ENCODE measurements at places on chromosomes 12 and 14. TPM values are rescaled to one million over a fixed set of nuclear protein-coding genes. Genes with fewer than 3 reads are reported as not detected.

GRCh38 chr12:48420039-48420775, 52.2 kb upstream of the ANP32D start:
- DNase-seq: no peak

DNA sequence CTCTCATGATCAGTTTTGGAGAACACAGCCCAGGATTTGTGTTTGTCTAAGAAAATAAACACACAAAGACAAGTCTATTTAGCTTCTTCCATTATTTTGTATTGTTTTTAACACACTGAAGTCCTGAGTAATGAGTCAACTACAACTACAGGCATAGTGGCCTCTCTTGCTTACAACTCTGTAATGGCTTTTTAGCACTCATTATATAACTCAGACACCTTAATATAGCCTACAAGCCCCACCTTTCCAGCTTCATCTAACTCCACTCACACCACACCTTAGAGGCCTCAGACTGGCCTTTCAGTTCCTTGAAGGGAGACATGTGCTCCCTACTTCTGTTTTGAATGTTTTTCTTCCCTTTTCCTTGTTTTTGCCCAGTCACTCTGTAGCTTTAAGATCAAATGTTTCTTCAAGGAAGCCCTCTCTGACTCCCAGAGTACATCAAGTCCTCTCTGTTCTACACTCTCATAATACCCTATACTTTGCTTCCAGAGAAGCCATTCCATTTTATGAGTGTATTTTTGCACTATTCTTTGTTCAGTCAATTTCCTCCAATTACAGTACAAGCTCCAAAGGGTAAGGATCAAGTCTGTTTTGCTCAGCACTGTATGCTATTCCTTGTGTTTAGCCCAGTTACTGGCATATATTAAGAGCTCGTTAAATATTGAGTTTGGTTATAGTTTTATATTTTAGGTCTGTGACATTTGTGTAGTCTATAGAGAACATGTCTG, 233.6 kb upstream of the ARHGAP5 start:
- DNase-seq: no peak

GRCh38 chr12:39319180-39319579, 123.7 kb downstream of the KIF21A start:
- DNase-seq: no peak

Gene IFI27
- total RNA-seq: 312 TPM

DNA sequence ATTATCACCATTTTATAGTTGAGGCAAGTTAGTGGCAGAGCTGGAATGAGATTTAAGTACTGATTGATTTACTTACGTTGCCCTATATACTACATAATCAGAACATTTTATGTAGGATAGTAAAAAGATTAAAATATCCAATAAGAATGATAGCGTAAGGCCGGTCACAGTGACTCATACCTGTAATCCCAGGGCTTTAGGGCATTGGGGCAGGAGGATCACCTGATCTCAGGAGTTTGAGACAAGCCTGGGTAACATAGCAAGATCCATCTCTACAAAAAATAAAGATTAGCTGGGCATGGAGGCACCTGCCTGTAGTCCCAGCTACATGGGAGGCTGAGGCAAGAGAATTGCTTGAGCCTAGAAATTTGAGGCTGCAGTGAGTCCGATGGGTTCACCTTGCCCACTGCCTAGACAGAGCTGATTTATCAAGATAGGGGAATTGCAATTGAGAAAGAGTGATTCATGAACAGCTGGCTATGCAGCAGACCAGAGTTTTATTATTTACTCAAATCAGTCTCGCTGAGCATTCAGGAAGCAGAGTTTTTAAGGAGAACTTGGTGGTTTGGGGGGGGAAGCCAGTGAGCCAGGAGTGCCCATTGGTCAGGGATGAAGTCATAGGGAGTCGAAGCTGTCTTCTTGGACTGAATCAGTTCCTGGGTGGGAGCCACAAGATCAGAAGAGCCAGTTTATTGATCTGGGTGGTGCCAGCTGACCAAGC, 24.7 kb upstream of the SGPP1 start:
- DNase-seq: no peak

- no peak for DNase-seq
Observed at GRCh38 chr14:101736071-101736470, 25.4 kb upstream of the PPP2R5C start.

DNA sequence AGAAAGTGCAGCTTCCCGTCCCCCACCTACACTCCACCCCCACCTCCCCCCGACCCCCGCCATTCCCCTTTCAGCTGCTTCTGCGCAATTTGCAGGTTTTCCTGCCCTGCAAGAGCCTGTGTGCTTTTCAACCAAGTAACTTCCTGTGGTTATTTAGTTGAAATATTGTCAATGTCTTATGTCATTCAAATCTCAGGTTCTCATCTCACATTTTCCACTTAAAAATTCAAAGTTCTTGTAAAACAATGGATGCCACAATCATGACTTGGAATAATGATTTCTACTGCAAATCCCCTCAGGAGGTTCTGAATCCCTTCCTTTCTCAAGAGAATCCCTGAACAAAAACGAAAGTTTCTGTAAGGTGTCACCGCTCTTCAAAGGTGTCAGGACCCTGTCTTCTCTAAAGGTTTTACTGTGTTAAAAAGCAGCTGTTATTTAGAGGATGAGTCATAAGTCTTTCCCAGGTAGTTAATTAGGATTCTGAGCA, 31.6 kb downstream of the WBP11 start:
- DNase-seq: no peak

DNA sequence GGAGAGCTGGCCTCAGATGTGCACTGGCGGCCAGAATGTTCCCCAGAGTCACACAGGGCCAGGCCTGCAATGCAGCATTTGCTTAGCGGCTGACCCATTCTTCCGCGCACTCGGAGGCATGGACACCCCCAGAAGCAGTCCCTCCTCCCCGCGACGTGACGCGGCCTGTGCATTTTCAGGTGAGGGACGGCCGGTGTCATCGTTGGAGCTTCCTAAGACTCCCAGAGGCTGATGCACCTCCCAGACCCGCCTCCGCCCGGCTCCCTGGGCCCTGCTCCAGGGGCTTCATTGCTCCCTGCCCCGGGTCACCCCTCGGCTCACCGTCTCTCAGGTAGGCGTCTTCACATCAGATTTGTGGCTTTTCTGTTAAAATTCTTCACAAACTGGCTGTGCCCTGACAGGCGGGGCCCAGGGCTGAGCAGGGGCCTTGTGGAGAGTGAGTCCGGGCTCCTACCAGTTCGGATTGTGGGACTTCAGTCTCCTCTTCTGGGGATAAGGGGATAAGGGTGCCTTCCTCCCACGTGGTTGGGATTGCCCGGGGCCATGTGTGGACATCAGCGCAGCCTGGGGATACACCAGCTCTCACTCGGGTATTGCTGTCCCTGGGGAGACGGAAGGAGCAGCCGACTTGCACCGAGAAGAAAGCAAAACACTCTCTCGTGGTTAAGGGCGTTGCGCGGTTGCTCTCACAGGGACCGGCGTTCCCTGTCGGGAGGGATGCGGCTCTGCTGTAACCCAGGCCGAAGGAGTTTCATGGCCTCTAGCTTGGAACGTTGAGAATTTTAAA, 249.1 kb downstream of the ADGRD1 start:
- DNase-seq: peak; percentile 60

Gene RD3L
- total RNA-seq: not detected

GRCh38 chr14:76428611-76429010, 52.7 kb downstream of the ESRRB start:
- DNase-seq: no peak

Gene NPAS3
- 1.2 TPM for total RNA-seq

DNA sequence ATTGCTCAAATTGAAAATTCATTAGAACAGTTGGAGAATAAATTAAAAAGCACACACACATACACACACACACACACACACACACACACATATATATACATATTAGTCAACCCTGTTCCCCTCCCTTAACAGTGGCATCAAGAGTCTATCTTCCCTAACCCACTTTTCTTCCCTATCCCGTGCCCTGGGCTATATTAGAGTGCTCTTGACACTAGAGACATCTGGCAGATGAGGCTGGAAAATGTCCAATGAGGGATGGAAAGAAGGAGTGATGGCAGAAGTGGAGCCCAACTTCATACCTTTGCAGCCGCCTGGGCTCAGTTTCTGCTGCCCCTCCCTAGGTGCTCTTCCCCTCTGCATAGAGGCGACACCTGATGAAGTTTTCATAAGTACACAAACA, 172.4 kb upstream of the NUDT4 start:
- DNase-seq: no peak

DNA sequence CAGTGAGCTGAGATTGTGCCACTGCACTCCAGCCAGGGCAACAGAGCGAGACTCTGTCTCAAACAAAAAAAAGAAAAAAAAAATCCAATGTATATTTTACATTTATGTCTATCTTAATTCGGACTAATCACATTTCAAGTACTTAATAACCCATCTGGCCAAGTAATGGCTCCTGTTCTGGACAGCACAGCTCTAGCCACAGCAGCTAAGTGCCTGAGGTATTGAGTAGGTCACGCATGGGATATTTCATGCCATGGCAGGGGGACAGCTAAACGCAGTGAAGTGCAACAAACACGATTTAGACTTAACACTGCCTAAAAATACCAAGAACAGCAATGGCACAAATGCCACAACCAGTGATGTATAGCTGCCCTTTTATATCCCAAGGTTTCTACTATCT, 8.0 kb downstream of the BAZ1A start:
- no peak for DNase-seq

GRCh38 chr14:34699873-34700621, 14.3 kb downstream of the CFL2 start:
- no peak for DNase-seq

Gene NR2C1
- total RNA-seq: 37.0 TPM

Gene A2M
- total RNA-seq: 2,772 TPM

DNA sequence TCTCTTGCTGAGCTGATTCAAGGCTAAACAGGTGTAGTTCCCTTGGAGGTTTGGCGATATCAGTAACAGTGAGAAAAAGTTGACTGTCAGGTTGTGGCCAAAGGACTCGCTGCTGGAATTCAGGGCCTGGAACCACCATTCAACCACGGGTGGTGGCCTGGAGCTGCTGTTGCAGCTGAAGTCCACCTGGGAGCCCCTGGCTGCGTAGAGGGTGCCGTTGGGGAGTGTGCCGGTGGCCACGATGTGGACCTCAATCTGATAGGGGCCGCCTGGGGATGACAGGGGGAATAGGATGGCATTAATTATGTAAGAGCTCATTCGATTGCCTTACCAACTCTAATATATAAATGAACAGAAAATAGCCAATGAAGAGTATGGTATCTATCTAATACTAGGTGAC, 21.2 kb upstream of the WSB2 start:
- DNase-seq: no peak

DNA sequence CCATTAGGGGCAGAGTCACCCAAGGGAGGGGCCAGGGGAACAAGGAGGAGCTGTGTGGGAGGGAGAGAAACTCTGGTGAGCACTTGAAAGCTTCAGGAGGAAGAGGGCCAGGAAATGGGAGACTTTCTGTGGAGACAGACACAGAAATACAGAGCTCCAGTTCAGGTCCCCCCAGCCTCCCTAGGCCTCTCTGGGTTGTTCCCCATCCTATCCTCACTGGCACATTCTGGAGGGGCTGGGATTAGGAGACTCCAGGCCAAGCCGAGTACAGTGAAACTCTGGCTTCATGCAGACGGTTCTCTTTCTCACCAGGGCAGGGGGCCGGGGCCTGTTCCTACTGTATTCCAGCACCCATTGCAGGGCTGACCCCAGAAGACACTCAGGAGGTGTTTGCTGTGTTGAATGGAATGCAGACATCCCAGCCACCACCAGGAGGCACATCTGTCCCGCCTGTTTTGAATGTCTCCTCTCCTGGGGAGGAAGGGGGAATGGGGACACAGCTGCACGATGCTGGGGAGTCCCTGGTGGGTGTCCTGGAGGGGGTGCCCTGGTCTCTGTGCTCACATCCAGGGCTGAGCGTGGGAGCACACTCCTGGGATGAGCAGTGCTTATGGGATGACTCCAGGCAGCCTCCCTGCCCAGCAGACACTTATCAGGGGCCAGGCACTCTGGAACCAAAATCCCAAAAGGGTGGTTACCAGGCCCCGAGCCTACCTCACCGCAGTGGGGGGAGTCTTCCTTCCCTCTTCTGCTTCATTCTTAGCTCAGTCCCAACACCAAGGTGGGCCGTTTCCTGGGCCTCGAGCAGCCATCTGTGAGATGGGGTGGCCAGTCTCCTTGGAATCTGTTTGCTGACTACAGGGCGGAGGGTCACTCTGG, 5.5 kb upstream of the KRT84 start:
- peak; percentile 60 for DNase-seq

Gene GUCY2C
- total RNA-seq: not detected

DNA sequence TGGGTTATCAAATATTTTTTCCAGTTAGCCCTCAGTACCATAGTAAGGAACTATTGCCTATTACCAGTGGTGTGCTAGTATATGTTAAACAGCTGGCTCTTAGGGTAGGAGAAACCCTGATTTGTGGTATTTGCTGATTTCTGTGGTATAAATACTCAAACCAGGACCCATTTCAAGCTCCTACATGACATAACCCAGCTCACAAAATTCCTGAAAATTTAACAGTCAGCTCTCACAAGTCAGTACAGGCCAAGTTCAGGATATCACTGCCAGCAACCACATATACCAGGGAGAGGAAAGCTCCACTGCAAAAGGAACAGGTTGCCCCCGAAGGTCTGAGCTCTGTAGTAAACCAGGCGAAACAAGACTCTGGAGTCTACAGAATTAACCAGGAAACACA, 315.3 kb downstream of the NOVA1 start:
- no peak for DNase-seq

GRCh38 chr12:88579161-88579517, 1.1 kb downstream of the KITLG start:
- no peak for DNase-seq

Gene SERPINA10
- not detected for total RNA-seq

Gene IFNG
- total RNA-seq: not detected

- DNase-seq: peak; percentile 25
Observed at GRCh38 chr12:53616950-53617349, 9.2 kb downstream of the ATF7 start.

- DNase-seq: no peak
Observed at GRCh38 chr12:99157946-99158345, 489.6 kb upstream of the GARIN6 start.

Gene PA2G4
- 71.4 TPM for total RNA-seq

Gene TAS2R14
- 2.5 TPM for total RNA-seq

DNA sequence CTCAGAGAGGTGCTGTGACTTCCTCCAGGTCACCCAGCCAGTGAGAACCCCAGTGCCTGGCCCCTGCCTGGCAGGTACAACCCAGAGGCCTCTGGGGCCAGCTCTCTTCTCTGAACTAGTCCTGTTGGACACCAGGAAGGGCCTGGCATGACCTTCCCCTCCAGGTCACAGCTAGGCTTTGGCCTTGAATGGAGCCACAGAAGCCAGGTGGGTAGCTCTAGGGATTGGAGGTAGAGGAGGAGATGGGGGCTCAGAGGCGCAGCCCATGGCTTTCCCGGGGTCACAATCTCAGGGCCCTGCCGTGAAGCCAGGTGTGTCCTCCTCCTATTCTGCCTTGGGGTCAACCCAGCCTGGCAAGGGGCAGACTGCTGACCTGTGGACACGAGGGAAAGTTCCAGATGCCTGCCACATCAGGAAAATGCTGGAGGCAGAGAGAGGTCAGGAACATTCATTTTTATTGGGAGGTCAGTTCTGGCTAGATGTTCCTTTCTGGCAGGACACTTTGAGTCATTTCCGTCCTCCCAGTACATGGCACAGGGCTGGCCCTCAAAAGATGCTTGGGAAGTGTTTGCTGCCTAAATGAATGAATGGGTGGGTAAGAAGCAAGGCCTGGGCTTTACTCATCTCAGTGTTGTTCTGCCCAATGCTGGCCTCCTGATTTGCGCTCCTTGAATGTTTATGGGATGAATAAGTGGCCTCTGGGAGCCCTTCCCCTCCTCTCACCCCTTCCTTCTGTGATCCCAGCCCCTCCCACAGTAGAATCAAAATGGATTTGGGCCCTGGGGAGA, 25.4 kb downstream of the FAM222A start:
- peak; percentile 36 for DNase-seq

- DNase-seq: no peak
Observed at GRCh38 chr14:74683406-74683805, 29.5 kb downstream of the AREL1 start.

Gene TMTC2
- 37.9 TPM for total RNA-seq

Gene KRT1
- total RNA-seq: 3.5 TPM
